Cortex of kidney (tissue), 1 donor: ENCODE measurements at places on chromosomes 2 and 18.

- DNase-seq: no peak
Measured at GRCh38 chr2:161096336-161096735, 63.9 kb upstream of the TANK start.

GRCh38 chr2:218216336-218216673, 684 bp upstream of the ARPC2 start:
- DNase-seq: no peak

- DNase-seq: no peak
Measured at GRCh38 chr2:176027806-176028205, 25.7 kb upstream of the LNPK start.

DNA sequence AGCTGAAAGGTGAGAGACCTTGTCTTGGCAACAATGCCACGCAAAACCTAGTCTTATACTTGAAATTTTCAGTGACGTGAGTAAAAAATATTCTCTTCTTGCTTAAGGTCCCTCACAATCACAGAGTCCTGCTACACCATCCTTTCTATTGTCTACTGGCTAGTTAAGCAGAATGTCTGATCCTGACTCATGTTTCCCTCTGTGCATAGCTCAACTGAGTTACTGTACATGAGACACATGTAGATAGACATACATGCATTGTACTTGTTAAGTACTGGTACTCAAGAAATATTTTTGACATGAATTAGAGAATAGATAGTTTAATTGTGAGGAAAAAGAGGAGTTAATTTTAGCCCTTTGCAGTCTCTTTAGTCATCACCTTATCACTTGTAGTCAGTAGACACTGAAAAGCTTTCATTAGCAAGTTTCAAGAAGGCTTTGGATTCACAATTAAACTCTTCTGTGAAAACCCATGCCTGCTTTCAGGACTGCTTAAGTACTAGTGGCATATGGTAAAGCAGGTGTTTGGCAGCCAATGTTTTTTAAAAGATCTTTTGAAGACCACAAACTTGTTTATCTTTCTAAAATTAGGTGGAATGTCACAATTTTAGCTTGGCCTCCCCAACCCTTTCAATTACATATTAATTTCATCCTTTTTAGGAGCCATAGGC, 158.7 kb upstream of the CCDC150 start:
- no peak for DNase-seq

DNA sequence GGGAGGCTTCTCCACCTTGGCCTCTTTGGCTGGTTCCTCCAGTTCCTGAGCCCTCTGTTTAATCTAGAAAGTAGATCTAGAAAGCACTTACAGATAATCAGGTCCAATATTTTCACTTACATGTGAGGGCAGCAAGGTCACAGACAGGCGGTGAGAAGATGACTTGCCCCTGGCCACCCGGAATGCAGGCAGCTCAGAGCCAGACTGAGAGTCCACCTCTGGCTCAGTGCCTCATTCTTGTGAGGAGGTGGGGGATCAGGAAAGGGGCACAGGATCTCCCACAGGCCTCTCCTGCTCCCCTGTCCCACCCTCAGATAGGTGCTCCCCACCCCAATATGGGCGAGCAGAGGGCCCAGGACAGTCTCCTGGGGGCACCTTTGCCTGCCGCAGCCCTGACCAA, 5.8 kb downstream of the WNT6 start:
- no peak for DNase-seq

- DNase-seq: no peak
Measured at GRCh38 chr18:12307701-12308385, at the start of gene TUBB6. TSS of gene TUBB6 (plus strand) at chr18:12308241. CDS start at chr18:12308293, 52 bp downstream.

DNA sequence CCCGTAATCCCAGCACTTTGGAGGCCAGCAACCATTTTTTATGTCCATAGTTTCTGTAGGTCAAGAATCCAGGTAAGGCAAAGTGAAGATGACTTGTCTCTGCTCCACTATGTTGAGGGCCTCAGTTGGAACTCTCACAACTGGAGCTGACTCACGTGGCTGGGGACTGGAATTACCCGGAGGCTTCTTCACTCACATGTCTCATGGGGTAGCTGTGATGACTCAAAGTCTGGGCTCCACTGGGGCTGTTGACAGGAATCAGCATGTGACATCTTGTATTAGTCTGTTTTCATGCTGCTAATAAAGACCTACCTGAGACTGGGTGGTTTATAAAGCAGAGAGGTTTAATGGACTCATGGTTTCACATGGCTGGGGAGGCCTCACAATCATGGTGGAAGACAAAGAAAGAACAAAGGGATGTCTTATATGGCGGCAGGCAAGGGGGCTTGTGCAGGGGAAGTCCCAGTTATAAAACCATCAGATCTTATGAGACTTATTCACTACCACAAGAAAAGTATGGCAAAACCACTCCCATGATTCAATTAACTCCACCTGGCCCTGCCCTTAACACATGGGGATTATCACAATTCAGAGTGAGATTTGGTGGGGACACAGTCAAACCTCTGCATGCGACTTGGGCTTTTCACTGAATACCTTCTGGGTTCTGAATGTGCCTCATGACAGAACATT, 7.8 kb upstream of the PPP1R1C start:
- no peak for DNase-seq

- DNase-seq: no peak
Measured at GRCh38 chr2:673615-674320, 3.4 kb downstream of the TMEM18 start.

DNA sequence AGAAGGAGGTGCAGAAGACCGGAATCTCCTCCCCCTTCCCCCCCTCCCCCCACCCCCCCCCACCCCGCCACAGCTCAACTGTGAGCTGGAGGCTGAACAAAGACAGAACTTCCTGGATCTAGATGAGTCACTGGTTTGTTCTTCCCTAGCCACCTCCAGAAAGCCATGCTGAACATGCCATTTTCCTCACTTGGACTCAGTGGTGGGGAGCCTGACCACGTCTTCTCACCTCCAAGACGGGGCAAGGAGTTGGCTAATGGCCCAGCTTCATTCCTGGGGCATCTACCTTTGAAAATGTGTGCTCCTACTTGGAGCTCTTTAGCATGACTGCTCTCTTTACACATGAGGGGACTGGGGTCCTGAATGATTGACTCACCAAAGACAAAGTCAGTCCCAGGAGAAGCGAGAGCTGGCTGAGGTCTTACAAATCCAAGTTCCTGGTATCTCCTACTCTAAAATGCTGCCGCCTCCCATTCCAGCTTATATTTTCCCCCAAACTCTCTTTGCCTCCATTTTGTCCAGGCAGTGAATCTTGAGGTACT, 22.6 kb upstream of the FZD5 start:
- DNase-seq: no peak

DNA sequence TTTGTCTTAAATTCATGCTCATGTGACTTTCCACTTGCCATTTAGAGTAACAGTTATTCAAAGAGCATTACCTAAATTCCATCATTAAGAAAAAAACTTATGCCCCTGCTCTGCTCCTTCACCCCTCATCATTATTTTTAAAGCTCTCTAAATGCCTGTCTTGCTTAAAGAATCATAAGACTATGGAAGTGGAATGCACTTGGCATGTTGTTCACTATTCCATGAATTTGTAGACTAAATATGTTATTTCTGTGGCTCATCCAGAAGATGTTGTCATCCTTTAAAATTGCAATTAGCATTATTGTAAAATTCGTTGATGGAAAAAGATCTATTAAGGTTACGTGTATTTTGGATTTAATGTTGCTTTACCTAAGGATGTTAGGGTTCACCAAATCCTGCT, 61.8 kb downstream of the FMNL2 start:
- no peak for DNase-seq

- DNase-seq: no peak
Measured at GRCh38 chr18:63195326-63196159, 124.0 kb downstream of the BCL2 start.

DNA sequence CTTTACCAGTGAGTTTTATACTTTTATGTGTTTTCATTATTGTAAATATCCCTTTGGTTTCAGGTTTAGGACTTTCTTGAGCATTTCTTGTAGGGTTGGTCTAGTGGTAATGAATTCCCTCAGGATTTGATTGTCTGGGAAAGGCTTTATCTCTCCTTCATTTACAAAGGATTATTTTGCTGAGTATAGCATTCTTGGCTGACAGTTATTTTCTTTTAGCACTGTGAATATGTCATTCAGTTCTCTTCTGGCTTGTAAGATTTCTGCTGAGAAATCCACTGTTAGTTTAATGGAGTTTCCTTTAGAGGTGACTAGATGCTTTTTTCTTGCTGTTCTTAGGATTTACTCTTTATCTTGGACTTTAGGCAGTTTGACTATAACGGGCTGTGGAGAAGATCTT, 373.9 kb downstream of the TSN start:
- DNase-seq: no peak

- DNase-seq: no peak
Measured at GRCh38 chr2:34979148-34979547, 1376.4 kb upstream of the CRIM1 start.

GRCh38 chr2:88226754-88227153, 56.6 kb downstream of the THNSL2 start:
- DNase-seq: no peak

DNA sequence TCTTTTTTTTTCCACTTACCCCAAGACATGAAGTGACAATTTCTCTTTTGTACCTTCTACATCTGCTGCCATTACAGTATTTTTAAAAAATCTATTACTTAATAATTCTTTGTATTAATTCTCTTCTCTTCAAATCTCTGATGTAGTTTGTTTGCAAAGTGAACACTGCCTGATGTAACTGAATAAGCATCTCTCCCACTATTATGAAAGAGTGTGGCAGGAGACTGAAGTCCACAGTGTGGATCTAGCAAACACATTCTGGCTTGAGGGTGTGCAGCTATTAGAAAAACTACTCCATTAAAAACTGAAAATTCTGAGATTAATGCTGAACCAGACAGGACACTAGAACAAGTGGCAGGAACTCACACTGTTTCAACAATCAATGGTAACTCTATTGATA, 5.0 kb upstream of the SERPINB8 start:
- no peak for DNase-seq

GRCh38 chr18:72985686-72986085, 117.9 kb upstream of the NETO1 start:
- DNase-seq: no peak

GRCh38 chr18:58896734-58897508, 32.2 kb downstream of the ZNF532 start:
- no peak for DNase-seq

GRCh38 chr2:66494708-66495107, 59.8 kb downstream of the MEIS1 start:
- no peak for DNase-seq

- DNase-seq: no peak
Measured at GRCh38 chr2:26970928-26971627, 641 bp downstream of the MAPRE3 start.

- DNase-seq: no peak
Measured at GRCh38 chr18:77482190-77483085, 232.8 kb downstream of the GALR1 start.

- DNase-seq: no peak
Measured at GRCh38 chr2:12767541-12767940, 50.8 kb downstream of the TRIB2 start.

GRCh38 chr2:211477537-211478275, 921.3 kb downstream of the CPS1 start:
- DNase-seq: no peak

GRCh38 chr2:153105829-153106578, 372.6 kb downstream of the RPRM start:
- no peak for DNase-seq

DNA sequence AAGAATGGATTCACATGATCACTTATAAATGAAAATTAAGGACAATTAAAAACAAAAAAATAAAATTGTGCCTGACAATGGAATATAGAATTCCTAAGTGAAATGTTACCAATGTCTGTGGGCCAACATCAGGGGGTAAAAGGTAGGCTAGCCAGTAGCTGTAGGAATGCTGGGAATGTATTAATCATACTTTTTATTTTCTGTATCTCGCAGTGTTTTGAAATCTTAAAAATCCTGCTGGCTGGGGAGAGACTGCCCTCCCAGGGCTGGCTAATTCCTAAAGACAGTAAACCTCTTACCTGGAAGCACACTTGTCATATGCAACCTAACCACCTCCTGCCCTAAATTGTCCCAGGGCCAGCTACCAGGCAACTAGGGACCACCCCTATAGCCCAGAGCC, 69.8 kb downstream of the REV1 start:
- DNase-seq: no peak

DNA sequence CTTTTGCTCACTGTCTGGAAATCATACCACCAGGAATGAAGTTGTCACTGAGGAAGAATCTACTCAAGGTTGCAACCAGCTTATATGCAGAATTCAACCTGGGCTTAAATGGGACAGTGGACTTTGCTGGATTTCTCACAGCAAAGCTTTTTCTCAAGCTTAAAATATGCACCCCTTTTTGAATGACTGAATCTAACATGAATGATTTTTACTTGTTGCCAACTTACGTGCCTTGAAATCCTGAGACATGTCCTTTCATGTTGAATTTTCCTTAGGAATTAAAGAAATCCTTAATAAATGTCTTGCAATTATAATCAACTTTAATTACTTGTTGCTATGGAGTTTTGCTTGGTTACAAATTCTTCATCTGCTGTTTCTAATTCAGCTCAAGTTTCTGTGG, 57.4 kb downstream of the SPP2 start:
- DNase-seq: no peak

GRCh38 chr18:27996801-27997272, 180.1 kb downstream of the CDH2 start:
- DNase-seq: no peak

- no peak for DNase-seq
Measured at GRCh38 chr18:76943542-76944339, 121.4 kb downstream of the ZNF236 start.
